Activated naive CD4-positive, alpha-beta T cell treated with anti-CD3 and anti-CD28 coated beads, Interleukin-2, amount 50 U/mL, for 72 hours (primary cell): ENCODE measurements at places on chromosomes 3 and 15.

- no peak for DNase-seq
These were observed 82.0 kb downstream of the CHDH start for GRCh38 chr3:53764026-53764775.

- no peak for DNase-seq
These were observed 1.1 kb downstream of the NOX5 start for GRCh38 chr15:69015591-69015990.

- no peak for DNase-seq
These were observed 14.4 kb upstream of the PLA2G4D start for GRCh38 chr15:42108806-42109205.

DNA sequence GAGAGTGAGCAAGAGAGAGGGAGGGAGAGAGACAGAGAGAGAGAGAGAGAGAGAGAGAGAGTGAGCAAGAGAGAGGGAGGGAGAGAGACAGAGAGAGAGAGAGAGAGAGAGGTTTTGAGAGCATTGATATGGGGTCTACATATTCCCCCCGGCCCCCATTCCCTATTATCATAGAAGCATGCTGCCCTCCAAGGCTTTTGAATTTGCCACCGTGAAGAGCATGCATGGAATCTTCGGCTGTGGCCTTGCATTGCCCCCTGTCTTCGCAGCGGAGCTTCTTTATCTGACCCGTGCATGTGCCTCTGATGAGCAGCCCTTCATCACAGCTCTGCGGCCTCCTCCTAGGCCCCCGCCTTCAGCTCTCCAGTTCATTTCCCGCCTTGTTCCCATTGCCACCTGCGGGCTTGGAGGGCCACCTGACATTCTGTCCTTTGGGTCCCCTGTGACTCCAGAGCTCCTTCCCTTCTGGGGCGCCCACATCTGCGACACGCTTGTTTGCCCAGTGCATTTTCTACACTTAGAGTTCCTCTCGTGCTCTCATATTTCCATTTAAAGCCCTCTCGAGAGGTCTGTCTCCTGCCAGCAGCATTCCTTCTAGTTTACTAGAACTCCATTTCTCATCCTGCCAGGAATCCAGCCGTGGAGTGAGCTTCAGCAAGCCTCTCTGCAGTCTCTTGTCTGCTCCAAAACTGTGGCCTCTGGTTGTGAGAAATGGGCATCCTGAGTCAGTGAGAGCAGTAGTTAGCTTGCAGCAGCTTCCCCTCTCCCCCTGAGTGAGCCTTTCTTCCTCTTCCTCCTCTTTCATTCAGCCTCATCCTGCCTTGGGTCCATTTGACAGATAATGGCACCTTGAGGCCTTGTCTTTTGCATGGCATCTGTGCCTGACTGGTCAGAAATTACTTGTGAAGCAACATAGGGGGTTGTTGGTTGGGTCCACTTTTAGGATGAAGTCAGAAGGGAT is 25.3 kb downstream of the LPP start:
- DNase-seq: no peak

DNA sequence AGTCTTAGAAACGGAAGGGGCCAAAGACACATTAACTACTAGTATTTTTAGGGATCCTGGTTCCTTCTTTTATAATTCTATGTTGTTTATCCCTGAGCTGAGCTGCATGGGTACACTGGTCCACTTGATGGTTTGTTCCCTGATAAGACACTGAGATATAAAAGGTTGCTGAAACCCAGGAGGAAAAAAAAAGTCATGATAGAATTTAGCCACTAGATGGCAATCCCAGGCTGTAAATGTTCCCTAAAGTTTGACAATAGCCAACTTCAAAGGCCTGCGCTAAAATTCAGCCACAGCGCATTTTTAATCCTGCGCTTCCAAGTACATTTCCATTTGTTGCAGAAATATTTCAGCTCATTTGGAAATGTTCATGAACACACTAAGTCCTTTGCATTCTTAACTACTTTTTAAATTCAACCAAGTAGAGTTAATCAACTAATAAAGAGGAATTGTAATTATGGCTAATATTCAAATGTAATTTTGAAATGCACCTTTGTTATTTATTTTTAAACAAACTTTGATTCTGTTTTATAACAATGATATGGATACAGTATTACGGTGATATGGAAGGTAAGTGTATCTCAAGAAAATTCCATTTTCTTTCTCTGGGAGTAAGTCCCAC is 249.3 kb upstream of the FEZF2 start:
- no peak for DNase-seq

DNA sequence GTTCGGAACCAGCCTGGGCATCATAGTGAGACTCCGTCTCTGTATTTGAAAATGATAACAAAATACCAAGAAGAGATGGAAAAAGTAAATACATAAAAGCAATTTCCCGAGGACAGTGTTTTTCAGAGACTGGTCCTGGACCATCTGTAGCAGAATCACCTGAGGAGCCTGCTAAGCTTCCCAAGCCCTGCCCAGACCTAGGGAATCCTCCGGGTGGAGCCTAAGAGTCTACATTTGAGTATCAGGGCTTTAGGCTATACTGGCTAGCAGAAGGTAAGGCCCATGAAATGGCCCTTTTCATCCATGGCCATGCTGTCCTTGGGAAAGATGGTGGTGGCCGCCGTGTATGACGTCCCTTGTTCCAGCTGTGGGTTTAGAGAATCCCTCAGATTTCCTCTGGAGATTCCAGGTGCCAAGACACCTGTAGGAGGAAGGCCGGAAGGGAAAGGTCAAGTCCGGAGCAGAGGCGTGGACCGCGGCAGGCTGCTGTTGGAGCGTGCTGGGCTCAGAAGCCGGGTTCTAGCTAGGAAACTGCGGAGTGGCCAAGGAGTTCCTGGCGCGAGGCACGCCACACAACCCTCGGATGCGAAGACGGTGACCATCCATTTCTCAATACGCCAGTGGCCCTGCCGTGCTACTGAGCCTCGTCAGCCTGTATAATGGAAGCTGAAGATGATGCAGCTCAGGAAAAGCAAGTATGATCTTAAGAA is 50.9 kb downstream of the TMEM44 start:
- no peak for DNase-seq

DNA sequence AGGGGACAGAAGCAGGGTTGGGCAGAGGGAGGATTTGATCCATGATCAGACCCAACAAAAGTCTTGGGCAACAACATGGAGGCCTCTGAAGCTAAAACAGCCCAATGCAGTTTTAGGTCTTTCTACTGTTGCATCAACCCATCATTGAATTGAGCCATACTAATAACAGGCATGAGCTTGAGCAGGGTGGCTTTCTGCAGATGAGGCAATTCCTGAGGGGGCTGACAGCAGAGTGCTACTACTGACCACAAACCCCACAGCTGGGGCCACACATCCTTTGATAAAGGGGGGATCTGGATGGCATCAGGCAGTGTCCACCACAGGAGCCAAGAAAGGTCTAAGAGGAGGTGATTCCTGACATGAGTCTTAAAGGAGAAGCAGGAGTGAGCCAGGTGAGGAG is 517.0 kb upstream of the PPP2R3A start:
- DNase-seq: no peak

DNA sequence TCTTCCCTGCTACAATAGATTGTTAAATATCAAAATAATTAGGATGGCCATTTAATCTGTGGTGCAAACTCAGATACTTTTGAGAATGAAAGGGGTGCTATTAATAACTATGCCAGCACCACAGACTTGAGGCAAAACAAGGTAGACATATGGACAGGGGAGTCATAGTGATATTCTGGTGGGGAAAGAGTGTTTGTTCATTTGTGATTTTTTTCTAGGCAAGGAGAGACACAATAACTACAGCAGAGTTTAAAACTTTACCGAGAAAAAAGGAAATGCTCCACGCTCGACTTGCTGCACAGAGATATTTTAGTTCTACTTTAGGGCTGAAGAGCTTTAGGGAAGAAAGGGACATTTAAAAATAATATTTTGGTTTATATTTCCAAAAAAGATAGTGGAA is 611.2 kb upstream of the GRM7 start:
- DNase-seq: no peak

GRCh38 chr3:25567388-25567787 is 97.3 kb downstream of the TOP2B start:
- DNase-seq: no peak

DNA sequence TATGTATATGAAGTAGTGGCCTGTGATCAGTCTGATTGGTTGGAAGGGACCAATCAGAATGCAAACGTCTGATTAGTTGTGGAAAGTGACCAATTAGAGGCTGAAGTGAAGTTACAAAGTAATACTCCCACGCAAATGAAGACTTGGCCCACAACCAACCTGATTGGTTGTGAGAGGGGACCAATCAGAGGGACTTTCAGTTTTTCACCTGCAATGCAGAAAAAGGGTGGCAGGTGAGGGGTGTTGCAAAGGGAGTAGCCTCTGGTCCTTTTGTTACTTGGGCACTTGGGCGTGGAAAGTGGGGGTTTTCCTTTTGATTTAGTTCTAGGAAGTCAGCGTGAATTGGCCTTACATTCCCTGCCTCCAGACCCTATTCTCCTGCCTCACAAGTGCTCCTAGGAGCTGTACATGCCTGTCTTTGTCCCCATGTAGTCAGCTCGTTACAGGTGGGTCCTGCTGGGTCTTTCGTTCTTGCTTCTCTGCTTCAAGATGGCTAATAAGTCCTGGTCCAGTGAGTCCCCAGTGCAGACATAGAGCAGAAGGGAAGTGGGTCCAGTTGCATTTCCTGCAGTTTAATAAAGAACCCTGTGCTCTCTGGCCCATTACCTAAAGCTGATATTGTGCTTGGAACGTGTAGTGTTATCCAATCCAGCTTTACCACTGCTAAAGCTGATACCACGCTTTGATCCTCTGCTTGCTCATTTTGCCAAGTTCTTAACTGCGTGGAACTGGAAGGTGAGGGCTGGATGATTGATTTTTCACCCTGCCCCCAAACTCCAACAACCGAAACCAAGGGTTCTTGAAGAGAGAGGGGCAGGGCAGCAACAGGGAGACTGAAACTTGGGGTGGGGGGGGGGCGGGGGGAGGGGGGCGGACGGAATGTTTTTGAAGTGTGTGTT is 46.0 kb upstream of the CD47 start:
- DNase-seq: no peak

GRCh38 chr15:57522148-57522547 is 69.6 kb upstream of the MYZAP start:
- DNase-seq: no peak

- no peak for DNase-seq
These were observed 15.0 kb upstream of the CCDC39 start for GRCh38 chr3:180694321-180694720.

DNA sequence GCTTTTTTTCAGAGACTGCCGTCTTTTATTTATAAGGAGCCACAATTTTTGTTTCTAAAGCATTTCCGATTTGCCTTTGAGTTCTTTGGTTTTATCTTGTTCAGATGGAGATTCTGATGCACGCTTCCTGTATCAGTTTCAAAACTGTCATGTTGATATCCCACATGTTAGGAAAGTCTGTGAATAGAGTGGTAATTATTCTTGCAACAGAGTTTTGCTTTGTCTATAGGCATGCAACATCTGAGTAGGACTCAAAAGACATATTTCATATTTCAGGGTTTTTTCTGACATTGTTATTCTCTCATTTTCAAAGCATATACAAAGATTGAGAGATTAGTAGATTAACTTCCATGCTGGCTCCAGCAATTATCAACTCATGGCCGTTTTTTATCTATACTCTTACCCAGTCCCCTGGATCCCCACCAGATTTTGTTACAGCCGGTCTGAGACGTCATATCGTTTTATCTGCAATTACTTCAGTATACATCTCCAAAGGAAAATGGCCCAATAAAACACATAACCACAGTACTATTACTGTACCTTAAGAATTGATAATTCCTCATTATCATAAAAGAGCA is 22.4 kb downstream of the PAQR5 start:
- no peak for DNase-seq

DNA sequence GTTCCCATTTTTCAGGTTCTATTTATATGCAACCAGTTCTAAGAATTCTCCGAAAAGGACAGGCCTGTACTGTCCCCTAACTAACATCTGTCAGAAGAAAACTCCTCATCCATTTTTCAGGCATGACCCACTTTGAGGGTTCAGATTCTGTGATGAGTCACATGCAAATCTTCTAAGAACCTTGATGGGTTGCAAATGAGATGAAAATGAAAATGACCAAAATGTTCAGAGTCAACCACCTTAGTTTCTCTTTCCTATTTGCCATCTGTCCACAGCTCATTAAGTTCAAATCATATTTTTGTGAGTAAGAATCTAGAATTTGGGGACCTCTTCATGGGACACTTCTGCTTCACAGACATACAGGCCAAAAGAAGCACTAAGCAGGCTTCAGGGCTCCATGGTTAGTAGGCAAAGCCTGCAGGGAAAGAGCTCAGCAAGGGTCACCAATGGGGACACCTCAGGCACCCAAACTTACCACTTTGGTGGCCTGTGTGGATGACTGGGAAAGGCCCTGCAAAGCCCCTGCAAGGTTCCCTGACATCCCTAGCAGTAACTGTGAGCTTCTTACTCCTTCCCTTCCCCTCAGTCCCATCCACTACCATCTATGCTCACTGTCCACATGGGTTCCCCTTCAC is 122.0 kb downstream of the WDR76 start:
- peak; percentile 7 for DNase-seq

DNA sequence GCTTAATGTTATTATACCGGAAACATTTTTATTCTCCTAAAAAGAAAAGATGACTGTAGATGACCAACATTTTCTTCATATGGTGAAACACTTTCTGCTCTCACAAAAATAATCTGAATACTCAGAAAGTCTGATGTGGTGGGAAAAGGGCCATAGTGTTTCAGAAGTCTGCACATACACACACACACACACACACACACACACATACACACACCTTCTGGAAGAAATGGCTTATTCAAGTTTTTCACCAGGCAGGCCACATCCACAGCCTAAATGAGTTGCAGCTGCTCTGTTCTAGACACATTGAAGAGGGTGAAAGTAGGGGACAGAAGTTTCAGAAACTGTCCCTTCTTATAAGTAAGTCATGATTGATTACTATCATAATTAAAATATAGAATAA is 220.0 kb downstream of the ZMAT3 start:
- no peak for DNase-seq

DNA sequence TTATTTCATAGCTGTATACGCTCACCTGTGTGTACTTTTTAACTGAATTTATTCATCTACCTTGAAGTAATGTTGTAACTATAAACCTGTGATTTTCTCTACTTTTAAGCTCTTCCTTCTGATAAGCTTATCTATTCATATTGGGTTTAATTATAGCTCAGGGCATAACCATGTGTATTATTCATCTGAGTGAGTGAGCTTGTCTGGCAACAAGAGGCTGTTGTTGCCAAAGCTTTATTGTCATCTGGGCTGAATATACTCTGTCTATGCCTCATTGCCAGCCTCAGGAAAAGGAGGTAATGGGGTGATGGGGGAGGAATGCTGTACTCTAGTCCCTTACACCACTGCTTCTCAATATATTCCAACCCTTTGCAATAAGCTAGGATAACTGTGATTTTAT is 292.4 kb downstream of the UBE2E2 start:
- DNase-seq: no peak

DNA sequence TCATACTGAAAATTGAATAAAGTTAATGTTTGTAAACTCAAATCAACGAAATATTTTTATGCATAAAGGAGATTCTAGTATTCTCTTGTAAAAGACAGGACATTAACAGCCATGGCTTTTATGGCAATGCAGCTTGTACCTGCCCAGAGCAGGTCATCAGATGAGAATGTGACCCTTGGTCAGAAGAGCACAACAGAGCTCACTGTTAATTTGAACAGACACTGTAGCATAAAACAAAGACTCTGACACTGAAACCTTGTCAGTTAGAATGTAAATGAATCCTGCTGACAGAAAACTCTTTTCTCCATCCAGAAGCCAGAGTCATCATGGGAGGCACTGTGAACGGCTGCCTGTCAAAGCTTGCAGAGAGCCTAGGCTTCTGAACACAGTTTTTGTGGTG is 410.6 kb downstream of the RAP2B start:
- no peak for DNase-seq
